ENCODE measurements at places on chromosomes 1 and 21.

DNA sequence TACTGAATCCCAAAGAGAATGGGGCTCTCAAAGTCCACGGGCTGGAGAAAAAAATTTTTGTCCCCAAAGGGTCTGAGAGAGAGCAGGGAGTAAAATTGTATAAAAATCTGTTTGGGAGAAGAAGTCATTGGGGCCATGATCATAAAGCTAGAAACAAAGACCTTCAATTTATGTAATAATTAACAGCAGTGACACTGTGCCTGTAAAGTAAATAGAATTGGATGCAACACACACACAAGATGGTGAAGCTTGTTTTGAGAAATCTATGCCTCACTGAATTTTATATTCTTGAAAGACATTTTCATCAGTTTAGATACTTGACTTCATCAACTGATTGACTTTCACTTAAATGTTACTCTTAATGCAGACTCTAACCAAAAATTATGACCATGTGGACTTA is 600.5 kb upstream of the ADAMTS5 start:
- DNase-seq: no peak

DNA sequence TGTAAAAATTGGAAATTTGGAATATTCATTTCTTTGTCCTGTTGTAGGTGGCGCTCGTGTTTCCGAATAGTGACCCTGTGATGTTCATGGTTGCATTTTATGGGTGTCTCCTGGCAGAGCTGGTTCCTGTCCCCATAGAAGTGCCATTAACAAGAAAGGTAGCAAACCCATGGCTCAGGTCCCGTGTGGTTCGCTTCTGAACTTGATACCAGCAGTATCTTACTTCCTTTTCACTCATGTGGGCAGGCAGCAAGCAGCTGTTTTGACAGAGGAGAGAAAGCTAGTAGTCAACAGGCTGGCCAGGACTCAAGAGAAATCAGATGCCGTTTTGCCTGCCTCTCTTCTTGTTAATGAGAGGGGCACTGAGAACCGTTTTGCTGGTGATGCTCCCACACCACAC is 72.8 kb downstream of the S100B start:
- no peak for DNase-seq

DNA sequence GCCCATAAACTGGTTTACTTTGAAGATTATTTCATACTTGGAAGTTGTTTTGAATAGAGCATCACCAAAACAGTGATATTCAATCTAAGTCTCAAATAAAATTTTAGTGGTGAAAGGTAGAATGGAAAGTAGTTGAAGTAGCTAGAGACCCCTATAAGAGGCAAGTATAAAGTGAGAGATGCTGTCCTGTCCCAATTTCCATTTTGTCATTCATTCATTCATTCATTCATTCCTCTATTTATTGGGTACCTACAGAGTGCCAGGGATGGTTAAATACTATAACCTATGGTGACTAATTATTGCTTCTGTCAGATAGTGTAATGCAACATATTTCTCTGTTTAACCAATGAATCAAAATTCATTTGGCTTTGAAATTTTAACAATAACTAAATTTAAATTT is 32.7 kb downstream of the RRAGC start:
- no peak for DNase-seq

GRCh38 chr1:200869753-200870391 is 2.9 kb upstream of the GPR25 start:
- no peak for DNase-seq

DNA sequence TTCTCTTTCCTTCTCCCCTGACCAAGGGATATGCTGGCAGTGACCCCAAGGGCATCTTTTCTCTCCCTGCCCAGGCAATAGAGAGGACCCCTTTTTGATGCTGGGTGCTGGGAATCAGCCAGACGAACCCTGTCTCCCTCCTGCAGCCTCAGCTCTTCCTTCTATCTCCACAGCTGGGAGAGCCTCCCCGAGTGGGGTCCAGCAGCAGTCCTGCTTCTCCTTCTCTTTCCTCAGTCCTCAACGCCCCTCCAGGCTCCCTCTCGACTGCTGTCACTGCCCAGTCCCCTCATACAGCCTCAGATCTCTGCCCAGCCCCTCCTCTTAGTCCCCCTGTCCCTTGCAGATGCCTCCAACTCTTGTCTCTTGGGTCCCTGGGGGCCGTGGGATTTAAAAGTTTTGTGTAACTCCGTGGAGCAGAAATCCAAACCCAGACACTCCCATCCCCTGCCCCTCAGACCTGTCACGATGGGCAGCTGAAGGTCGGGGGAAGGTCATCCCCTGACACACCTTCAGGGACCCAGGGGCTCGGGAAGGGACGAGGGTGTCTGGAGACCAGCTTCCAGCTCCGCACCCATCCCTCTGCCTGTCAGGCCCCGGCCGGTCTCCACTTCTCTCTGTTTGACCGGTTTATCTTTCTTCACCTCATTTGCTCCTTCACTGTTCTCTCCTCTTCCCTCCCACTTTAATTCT is 5.8 kb upstream of the ETV3L start:
- no peak for DNase-seq

DNA sequence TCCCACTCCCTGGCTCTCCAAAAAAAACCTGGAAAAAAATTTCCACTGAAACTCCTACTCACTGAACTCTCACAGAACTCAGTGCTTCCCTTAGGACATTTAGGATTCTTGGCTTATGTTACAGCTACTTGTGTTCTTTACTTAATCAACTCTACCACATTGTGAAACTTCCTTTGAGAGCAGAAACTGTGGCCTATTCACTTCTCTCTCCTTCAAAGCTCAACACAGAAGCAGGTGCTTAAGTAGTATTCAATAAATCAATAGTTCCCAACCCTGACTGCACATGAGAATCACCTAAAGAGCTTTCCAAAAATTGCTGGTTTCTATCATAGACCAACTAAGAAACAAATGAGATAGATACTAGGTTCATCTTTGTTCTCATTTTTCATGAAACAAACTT is 67.9 kb upstream of the DMRTA2 start:
- no peak for DNase-seq

GRCh38 chr1:44359234-44359935 is 4.3 kb upstream of the ERI3 start:
- no peak for DNase-seq

GRCh38 chr1:32754317-32755097 is 51.9 kb upstream of the SYNC start:
- DNase-seq: no peak

DNA sequence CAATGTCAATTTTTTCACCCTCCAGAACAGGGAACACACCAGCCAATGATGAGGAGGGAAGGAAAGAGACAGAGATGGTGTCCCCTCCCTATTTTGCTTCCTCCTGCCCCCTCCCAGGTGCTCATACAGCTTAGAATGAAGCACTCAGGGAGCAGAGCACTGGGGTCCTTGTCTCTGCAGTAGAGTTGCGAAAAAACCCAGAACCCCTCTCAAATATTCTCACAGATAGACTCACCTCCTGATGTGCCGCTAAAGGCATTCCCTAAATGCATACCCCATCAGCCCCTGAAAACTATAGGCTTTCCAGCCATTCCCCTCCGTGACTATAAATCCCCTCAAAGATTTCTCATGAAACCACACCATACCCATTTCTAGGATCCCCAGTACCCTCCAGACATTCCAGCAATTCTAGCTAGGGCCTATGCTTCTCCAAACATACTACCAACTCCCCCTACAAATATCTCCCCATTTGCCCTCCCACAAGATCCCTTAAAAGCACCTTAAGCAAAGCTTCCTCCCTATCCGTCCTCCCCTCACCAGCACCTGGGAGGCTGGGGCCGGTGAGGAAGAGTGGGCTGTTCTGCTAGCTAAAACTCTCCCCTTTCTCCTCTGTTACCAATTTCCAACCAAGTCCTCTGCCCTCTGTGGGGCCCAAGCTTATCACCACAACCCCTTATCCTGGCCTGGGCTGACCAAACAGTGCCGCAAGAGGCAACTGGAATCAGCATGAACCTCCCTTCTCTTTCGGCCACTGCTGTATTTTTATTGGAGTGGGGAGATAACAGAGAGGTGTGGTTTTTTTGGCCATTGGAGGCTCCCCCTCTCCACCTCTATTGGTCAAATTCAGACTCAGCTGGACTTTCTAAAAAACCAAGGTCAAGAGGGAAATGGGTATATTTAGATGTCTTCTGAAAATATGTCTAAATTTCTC is 54.7 kb downstream of the RHBG start:
- no peak for DNase-seq

DNA sequence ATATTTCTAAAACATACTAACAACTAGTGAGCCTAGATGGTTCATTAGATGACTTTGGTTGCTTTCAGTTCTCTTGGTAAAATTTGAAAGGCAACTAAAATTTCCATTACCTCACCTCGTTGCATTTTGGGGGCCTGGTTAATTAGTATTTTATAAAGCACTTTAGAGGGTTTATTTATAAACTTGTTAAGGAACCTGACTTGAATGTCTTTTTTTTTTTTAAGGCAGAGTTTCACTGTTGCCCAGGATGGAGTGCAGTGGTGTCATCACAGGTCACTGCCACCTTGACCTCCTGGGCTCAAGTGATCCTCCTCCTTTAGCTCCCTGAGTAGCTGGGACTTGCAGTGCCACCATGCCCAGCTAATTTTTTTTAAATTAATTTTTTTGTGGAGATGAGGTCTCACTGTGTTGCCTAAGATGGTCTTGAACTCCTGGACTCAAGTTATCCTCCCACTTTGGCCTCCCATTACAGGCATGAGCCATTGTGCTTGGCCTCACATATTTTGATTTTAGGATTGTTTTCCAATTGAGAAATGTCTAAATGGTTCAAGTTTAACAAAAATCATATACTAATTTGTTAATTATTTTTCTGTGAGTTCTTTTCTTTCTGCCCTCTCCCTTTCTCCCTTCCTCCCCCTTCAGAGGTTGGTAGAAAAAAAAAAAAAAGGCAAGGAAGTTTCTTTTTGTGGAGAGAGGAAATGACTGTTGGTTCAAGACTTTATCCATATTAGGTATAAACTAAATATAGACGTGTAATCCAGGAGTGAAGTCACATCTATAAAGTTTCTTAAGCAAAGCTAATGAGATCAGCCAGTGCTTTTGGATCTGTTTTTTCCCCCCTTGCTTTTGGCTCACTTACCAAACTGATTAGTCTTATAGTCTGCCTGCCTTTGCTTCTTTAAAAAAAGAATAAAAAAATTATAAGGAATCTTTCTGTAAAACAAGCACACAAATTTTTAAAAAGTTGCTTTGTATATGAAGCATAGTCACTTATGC is 24.7 kb downstream of the CLIC4 start:
- DNase-seq: no peak

- DNase-seq: no peak
Observed at GRCh38 chr1:222339376-222339947, 208.4 kb downstream of the HHIPL2 start.

GRCh38 chr1:111895469-111895868 is 94.0 kb downstream of the KCND3 start:
- no peak for DNase-seq

DNA sequence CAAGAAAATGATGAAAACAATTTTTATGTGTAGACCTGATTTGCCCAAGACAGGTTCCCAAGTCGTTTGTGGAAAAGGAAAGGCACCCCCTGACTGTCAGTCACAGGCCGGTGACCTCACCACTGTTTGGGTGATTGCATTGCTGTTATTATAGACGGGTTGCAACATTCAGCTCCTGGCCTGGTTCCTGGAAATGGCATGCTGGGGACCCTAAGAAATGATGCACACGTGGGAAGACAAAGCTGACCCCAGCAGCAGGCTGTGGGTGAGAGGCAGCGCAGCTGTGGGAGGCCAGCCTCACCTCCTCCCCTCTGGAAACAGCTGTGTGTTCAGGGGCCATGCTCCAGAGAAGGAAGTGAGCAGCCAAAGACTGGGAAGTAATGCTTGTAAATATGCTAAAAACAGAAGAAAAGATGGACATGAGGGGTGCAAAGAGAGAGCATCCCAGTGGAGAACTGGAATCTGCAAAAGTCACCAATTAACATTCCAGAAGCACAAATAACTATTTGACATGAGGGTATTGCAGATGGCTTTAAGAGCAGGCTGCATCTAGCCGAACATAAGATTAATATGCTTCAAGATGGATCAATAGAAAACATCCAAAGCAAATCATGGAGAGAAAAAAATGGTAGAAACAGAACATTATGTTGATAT is 23.4 kb upstream of the ABCG1 start:
- no peak for DNase-seq

- no peak for DNase-seq
Observed at GRCh38 chr1:87712261-87713010, 383.8 kb downstream of the LMO4 start.

GRCh38 chr1:171160639-171161354 is 24.3 kb upstream of the FMO2 start:
- no peak for DNase-seq

- DNase-seq: no peak
Observed at GRCh38 chr1:60715970-60716369, 366.4 kb upstream of the NFIA start.

- no peak for DNase-seq
Observed at GRCh38 chr1:226643177-226643576, 94.6 kb downstream of the STUM start.

- no peak for DNase-seq
Observed at GRCh38 chr21:33684923-33685560, 42.7 kb downstream of the ITSN1 start.

DNA sequence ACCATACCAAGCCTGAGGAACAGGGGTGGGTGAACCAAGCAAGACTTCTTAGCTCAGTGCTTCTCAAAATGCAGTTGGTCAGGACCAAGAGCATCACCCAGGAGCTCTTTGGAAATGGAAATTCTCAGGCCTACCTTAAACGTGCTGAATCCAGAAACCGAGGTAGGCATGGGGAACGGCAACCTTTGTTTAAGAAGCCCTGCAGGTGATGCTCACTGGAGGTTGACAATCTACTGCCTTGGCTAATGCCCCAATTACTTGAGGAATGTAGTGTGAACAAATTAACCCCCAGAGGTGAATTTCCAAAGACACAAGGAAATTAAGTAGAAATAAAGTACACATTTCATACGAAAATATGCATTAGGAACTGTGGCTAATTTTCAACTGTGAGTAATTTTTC is 5.3 kb downstream of the PTPN14 start:
- no peak for DNase-seq
